ENCODE measurements at places on chromosomes 13 and 19.

GRCh38 chr19:840519-841206, at the start of gene PRTN3:
TSS of gene PRTN3 (plus strand) at chr19:840999. CDS start at chr19:841009, 10 bp downstream.
- no peak for DNase-seq

DNA sequence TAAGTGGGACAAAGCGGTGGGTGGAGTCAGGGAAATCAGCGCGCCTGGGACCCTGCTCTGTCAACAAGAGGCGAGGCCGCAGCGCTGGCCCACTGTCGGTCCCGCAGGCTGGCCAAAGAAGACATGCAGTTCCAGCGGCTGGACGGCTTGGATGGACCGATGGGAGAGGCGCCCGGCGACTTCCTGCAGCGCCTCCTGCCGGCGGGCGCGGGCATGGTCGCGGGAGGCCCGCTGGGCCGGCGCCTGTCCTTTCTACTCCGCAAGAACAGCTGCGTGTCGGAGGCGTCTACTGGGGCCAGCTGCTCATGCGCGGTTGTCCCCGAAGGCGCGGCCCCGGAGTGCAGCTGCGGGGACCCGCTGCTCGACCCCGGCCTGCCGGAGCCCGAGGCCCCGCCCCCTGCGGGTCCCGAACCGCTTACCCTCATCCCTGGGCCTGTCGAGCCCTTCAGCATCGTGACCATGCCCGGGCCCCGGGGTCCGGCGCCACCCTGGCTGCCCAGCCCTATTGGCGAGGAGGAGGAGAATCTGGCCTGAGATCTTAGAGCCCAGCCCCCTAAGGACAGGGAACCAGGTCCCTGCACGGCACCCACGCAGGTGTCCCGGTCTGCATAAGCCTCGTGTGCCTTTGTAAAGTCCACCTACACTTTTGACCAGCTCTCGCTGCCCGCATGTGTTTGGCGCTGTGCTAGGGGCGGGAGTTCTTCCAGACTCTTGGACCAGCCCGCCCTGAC, 6.1 kb downstream of the BEST2 start:
- no peak for DNase-seq

DNA sequence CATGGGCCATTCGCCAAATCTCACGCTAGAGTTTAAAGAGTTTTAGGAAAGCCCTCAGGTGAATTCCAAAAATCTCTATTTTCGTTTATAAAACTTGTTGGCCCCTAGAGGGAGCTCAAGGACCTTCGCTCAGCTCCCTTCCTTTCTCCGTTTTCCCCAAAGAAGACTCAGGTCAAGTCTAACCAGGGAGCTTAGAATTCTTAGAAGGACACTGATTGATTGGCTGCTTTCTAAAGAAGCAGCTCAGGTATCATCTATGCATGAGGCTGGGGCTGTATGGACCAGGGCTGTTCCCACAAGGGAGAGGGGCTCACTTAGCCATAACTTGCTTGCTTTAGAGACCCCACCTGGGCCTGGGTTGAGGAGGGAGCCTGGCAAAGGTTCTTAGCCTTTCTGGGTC, 20.5 kb downstream of the DZIP1 start:
- no peak for DNase-seq

DNA sequence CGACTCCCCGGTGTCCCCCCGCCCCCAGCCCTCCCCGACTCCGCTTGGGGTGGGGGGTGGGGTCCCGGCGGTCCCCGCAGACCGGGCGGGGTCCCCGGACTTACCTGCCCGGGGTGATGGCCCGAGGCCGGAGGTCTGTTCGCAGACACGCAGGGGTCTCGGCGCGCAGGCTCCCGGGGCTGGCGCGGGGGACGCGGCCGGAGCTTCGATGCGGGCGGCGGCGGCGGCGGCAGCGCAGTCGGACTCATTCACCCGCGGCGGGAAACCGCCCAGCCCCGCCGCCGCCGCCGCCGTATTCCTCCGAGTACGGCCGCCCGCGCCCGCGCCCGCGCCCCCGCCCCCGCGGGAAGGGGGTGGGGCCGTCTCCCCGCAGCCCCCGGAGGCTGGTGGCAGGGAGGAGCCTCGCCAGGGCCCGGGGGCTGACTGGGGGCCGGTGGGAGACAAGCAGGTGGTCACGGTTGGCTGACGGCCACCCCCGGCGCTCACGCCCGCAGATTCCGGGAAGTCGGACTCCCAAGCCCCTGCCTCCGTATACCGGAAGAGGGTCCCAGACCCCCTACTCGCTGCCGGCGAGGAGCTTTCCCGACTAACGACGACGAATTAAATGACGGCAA, at the start of gene C2CD4C:
TSS of gene C2CD4C (minus strand) at position 246 of the 614 bp plus-strand sequence. CDS start 786 bp downstream, outside the sequence.
- DNase-seq, result no peak

- no peak for DNase-seq
Measured at GRCh38 chr19:50794876-50795663, 4.9 kb downstream of the ACP4 start.

DNA sequence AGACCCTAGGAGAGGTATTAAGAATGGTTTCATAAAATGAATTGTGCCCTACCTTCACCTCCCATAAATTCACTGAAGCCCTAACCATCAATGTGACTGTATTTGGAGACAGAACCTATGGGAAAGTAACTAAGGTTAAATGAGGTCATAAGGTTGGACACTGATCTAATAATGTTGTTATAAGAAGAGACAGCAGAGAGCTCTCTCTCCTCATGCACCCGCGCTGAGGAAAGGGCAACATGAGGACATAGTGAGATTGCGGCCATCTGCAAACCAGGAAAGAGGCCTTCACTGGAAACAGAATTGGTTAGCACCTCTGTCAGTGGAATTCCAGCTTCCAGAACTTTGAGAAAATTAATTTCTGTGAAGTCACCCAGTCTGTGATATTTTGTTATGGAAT, 1396.1 kb upstream of the MIR17HG start:
- no peak for DNase-seq

Data from epithelial cell of proximal tubule (primary cell).